GM23338 (cell line): ENCODE measurements at places on chromosomes 13 and 19. TPM values are rescaled to one million over a fixed set of nuclear protein-coding genes. Genes with fewer than 3 reads are reported as not detected.

DNA sequence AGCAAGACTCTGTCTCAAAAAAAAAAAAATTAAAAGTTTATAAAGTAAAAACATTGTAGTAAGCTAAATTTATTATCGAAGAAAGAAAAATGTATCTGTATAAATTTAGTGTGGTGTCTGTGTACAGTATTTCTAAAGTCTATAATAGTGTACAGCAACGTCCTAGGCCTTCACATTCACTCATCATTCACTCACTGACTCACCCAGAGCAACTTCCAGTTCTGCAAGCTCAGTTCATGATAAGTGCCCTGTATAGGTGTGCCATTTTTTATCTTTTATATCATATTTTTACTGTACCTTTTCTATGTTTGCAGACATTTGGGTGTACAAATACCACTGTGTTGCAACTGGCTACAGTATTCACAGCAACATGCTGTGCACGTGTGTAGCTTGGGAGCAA, 118.1 kb downstream of the TNFRSF19 start:
- no peak overlapping the region for H3K27ac ChIP-seq
- no peak overlapping the region for H3K4me3 ChIP-seq
- H3K36me3 ChIP-seq = no peaks in the 10 kb centered on the region; the same call in 1 of the 2 replicates
- no peaks in the 10 kb centered on the region for H3K27me3 ChIP-seq
- DNase-seq = no peak
- H3K4me1 ChIP-seq = no peaks in the 10 kb centered on the region

DNA sequence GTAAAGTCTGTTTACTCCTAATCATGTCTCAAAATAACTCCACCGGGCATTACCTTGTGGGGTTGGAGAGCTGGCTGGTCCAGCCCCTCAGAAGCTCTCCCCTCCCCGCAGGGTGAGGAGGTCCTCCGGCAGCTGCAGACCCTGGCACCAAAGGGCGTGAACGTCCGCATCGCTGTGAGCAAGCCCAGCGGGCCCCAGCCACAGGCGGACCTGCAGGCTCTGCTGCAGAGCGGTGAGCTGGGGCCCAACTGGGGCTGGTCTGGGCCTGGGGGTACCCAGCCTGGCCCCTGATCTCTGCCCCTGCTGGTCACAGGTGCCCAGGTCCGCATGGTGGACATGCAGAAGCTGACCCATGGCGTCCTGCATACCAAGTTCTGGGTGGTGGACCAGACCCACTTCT, 20.2 kb downstream of the HIPK4 start:
- DNase-seq = no peak
- H3K4me3 ChIP-seq = no peak overlapping the region
- no peaks in the 10 kb centered on the region for H3K27me3 ChIP-seq
- peaks cover 20% of the 10 kb centered on the region for H3K4me1 ChIP-seq
- peaks cover 7% of the 10 kb centered on the region; the same call in 1 of the 2 replicates for H3K36me3 ChIP-seq

DNA sequence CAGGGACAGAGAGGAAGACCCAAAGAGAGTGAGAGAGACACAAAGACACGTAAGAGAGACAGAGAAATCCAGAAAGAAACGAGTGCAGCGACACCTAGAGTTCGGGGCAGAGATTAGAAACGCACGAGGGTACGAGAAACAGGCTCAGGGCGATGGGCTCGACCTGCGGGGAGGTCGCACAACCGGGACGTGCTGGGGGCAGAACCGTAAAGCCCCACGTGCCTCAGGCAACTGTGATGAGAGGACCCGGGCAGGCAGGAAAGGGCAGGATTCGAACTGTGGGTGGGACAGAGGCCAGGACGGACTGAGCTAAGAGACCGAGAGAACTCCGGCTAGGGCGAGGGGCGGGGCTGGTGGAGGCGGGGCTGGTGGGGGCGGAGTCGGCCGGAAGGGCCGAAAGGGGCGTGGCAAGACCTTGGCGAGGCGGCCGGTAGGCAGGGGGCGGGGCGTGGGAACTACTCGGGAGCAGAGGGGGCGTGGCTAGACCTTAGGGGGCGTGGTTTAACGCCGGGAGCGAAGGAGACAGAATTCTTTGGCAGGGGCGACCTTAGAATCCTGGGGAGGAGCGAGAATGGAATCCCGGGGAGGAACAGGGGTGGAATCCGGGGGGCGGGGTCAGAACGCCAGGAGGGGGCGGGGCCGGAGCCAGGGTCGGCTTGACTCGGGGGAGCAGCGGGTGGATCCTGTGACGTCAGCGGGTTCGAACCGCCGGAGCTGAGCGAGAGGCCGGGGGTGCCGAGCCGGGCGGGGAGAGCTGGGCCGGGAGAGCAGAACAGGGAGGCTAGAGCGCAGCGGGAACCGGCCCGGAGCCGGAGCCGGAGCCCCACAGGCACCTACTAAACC, at the start of gene NECTIN2:
TSS of gene NECTIN2 (plus strand) at position 686 of the 843 bp plus-strand sequence. CDS start 229 bp downstream, outside the sequence.
- H3K27ac ChIP-seq = peak within 1 kb of the TSS; percentile 100
- peaks cover 25% of the 10 kb centered on the region for H3K4me1 ChIP-seq
- peak; percentile 99 for DNase-seq

GRCh38 chr19:10346509-10346908, 7.1 kb upstream of the ICAM3 start:
- H3K4me1 ChIP-seq = no peaks in the 10 kb centered on the region
- H3K36me3 ChIP-seq = no peaks in the 10 kb centered on the region
- H3K4me3 ChIP-seq = no peak overlapping the region
- DNase-seq = no peak
- no peak overlapping the region for H3K27ac ChIP-seq
- no peaks in the 10 kb centered on the region for H3K27me3 ChIP-seq

DNA sequence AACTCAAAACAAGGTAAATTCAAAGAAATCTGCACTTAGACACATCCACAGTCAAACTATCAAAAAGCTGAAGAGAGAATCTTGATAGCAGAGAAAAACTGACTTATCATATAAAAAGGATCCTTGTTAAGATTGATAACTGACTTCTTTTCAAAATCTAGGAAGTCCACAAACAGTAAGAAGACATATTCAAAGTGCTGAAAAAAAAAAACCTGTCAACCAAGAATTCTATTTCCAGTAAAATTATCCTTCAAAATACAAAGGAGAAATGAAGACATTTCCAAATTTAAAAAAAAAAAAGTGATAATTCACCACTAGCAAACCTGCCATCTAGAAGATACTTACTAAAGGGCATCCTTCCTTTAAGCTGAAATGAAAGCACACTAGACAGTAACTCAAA, 15.0 kb downstream of the VWA8 start:
- H3K27me3 ChIP-seq = no peaks in the 10 kb centered on the region
- no peak overlapping the region for H3K4me3 ChIP-seq
- no peak overlapping the region for H3K27ac ChIP-seq

GRCh38 chr13:20492641-20493040, 33.0 kb downstream of the CRYL1 start:
- no peaks in the 10 kb centered on the region for H3K4me1 ChIP-seq
- no peaks in the 10 kb centered on the region for H3K36me3 ChIP-seq
- DNase-seq = peak; percentile 62
- H3K4me3 ChIP-seq = no peak overlapping the region

The ZNF541 gene
- 0.42 TPM in 1 of 2 replicates, not detected in the other for total RNA-seq

The RYR1 gene
- 17.3 and 26.7 TPM in 2 replicates for total RNA-seq

DNA sequence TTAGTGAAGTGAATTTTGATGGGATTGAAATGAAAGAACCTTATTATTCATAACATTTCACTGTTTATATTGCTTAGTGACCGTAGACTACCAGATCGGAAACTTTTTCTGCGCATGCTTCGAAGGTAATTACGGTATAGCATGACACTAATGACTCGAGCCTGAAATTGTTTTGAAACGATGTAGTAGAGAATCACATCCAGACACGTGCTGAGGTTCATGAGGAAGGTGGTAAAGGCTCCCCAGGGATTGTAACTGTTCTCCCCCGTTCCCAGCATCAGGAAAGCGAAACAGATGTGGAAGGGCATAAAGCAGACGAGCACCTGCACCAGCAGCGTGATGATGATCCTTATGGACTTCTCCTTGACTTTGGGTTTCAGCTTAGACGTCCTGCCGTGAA, 3.3 kb downstream of the GPR18 start:
- DNase-seq = no peak
- H3K4me3 ChIP-seq = no peak overlapping the region
- H3K4me1 ChIP-seq = peaks cover 9% of the 10 kb centered on the region
- H3K27me3 ChIP-seq = no peaks in the 10 kb centered on the region
- H3K27ac ChIP-seq = no peak overlapping the region; the same call in 1 of the 2 replicates
- no peaks in the 10 kb centered on the region for H3K36me3 ChIP-seq

The ZNF599 gene
- 5.2 and 6.0 TPM in 2 replicates for total RNA-seq

The INTS6 gene
- total RNA-seq = 38.6 and 47.2 TPM in 2 replicates

The BST2 gene
- total RNA-seq = 28.9 and 33.9 TPM in 2 replicates

The SLC25A41 gene
- 0.35 TPM in 1 of 2 replicates, not detected in the other for total RNA-seq

- DNase-seq = no peak
- H3K4me1 ChIP-seq = no peaks in the 10 kb centered on the region
- no peak overlapping the region for H3K27ac ChIP-seq
These were observed 148.4 kb downstream of the KATNAL1 start for GRCh38 chr13:30158774-30159445.
